Fibroblast of skin of scalp (primary cell): ENCODE measurements at places on chromosomes 2 and 18.

DNA sequence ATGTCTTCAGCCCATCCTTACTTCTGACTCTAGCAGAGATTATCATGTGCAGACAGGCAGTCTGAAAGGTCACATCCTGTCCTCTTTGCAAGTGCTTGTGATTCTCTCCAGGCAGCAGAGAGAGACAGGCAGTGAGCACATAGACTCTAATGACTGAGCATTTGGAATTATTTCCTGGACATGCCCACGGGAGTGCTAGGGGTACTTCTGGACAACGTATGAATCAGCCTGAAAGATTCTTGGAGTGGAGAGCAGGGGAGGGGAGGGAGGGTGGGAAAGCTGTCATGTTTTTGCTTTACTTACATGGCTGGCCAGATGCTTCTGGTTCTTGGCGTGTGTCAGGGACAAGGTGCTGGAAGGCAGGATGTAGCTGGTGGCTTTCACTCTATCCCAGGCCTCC is 150.6 kb downstream of the RIF1 start:
- DNase-seq: peak; percentile 66

DNA sequence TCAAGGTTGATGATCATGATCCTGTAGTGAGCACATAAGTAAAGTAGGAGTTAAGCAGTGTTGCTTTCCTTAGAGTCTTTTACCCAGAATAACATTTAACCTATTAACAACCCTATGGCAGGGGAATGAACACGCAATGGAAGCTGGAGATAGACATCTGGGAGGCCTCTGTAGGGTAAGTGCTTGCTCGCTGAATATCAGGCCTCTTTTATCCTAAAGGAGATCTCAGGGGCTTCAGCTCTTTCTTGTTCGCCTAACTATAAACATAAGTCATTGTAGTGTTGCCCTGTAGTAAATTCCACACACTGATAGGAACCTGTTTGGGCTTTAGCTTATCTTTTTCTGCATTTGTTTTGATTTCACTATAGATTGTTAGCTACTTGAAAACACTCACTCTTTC is 174.4 kb upstream of the TCF4 start:
- no peak for DNase-seq

GRCh38 chr2:1972422-1972821 is 228.1 kb upstream of the PXDN start:
- DNase-seq: peak; percentile 90

DNA sequence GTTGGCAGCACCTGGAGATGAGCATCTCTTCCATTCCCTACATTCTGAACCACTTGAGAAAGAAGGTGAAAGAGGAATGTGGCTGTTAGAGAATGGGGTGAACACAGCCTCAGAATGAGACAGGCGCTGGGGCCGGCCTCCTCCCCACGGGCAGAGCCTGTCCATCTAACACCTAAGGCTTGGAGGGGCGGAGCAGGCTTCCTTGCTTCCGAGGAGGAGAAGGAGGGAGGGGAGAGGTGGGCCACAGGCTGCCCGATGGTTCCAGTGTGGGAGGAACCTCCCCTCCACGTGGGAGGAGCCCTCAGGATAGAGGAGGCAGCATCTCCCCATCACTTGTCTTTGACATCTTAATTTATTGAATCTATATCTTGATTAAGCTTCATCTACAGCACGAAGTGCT is 68.6 kb downstream of the CIB4 start:
- no peak for DNase-seq

DNA sequence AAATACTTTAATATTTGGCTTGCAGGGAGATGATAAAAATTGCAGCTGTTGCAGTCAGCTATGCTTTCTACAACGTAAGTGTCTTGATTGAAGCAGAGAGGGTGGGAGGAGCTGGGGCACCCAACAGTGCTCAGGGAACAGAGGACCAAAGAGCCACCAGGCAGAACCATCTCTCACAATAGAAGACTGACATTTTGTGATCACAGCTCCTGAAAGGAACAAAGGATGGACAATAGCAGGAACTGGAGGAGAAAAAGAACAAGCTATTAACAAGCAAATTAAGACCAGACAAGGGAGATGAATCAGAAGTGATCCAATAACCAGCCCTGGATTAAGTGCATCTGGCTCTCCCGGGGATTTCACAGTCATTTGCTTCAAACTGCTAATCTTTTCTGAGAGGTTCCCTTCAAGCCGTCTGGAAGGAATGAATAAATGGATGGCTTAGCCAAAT is 65.7 kb upstream of the SMAD2 start:
- DNase-seq: peak; percentile 27

DNA sequence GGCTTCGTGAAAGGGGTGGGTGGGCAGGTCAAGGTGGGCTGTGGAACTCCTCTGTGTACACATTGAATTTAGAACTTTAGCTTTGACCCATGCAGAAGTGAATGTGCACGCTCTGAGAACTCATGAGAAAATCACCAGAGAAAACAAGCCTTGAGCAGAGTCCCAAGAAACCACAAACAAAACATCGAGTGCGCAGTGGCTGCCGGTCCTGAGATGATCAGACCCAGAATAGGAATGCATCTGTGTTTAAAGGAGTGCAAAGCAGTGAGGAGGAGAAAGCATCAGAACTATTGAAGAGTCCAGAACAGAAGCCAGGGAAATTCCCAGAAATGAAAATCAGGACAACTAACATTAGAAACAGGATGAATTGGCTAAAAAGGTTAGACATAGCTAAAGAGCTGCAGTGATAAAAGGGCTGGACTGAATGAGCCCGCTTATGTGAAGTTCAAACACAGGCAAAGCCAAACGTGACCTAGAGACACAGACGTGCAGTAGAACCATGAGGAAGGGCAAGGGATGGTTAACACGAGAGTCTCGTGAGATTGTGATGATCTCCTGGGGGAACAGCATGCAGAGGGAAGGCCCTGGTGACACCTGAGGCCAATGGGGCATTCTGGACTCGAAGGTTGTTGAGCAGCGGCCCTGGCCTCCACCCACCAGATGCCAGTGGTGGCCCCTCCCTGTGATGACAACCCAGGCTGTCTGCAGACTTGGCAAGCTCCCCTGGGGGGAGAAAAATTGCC is 16.4 kb upstream of the TXNL4A start:
- DNase-seq: no peak

DNA sequence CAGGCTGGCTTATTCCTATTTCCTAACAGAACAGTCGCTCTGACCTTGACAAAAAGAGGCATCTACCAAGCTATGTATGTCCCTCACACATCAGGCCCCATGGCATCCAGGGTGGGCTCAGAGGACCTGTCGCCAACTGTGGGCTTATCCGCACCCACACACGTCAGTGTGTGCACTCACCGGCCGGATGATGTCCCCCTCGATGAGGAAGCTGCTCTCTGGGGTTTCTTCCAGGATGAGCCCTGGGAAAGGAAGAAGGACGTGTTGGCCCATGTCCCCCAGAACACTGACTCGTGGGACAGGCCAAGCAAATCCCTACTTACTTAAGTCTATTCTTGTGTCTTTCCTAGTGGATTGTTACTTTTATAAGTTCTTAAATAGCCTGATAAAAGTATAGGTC is 3.1 kb downstream of the ASTL start:
- DNase-seq: no peak

- peak; percentile 37 for DNase-seq
Observed at GRCh38 chr2:197969391-197969893, 165.0 kb downstream of the PLCL1 start.

- DNase-seq: peak; percentile 9
Observed at GRCh38 chr2:21812766-21813165, 689.0 kb downstream of the TDRD15 start.

DNA sequence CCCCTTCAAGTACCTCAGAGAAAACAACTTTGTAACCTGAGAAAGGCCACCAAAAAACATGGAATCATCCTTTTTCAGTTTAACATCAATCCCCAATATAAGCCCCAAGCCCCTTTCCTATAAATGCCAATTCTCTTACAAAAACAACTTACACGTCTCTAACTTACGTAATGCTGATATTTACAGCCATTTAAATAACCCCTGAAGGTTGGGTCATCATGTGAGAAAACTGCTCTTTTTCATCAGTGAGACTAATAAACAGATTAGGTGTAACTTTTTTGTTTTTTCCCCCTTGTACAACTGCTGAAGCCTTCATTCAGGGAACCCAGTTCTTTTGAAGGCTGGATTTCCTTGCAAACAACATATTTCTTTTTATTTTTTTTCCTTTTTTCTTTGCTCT is 3.7 kb downstream of the FASTKD1 start:
- no peak for DNase-seq

DNA sequence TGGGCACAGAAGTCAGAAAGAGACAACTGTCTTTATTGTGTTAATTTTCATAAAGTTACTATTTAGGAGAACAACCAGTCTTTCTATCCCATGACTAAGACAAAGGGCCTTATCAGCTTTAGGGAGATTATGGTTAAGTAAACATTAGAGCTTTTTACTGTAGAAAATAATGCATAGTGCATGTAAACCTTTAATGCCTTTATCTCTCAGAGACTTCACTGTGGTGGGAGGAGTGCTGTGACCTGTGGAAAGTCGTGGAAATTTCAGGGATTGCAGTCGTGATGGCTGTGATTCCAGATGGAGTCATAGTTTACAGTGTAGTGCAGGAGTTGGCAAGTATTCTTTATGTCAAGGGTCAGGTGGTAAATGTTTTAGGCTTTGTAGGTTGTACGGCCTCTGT is 15.8 kb downstream of the ZNF236 start:
- no peak for DNase-seq

GRCh38 chr2:109463236-109463635 is 150.5 kb downstream of the SEPTIN10 start:
- no peak for DNase-seq

DNA sequence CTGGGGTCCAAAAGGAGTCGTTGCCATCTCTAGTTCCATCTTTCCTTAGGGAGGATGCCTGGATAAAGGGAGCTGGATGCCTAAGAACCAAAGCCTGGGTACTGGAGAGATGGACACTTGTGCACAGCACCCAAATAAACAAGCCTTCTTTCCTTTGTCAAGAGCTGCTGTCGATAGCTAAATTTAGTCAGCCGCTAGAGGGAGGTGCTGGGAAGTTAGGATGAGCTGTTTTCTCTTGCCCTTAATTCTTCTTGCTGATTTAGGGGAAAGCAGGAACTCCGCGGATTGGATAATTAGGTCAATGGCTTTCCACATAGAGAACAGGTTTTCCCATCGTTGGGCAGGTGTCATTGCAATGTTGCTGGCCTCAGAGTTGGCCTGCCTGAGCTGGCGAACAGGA is 30.9 kb upstream of the SERPINB12 start:
- peak; percentile 60 for DNase-seq

- DNase-seq: peak; percentile 30
Observed at GRCh38 chr2:122191331-122191730, 435.9 kb downstream of the TSN start.

DNA sequence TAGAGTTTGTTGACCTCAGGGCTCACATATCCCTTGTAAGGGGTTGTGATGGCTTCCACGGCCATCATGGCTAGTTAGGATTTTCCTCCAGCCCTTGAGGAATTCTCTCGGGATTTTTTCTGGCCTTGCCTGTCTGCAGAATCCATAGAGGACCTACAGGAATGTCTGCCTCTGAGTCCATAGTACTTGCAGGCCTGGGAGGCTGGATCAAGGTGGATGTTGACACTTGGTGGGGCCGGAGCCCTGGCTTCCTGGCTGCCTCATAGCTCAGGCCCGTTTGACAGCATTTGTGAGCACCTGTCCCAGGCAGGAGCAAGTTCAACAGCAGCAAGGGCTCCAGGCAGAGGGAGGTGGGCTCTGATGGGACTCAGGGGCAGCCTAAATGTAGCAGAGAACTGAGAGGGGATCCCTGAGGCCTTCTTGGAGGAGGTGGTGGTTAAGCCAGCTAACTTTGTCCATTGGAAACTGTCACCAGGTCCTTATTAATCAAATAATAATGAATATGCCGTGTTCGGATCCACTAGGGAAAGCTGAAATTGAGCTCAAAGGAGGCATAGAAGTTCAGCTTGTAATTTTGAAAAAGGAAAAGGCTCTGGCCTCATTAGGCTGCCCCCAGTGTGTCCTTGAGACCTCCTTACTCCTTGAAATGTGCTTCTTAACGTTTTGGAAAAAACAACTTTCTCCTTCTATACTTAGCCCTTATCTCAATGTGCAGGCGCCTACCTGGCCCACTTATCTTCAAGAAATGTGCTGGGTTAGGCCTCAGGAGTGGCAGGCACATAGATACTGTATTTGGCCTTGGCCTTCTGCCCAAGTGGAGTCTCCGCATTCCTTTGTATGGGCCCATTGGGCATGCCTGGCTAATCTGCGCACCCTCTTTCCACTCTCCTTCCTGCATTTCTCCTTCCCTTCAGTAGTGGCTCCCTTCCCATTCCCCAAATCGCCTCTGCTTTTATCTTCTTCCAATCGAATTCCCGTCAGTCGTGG is 66.9 kb downstream of the HPCAL1 start:
- no peak for DNase-seq

- DNase-seq: no peak
Observed at GRCh38 chr2:230578106-230578505, 134.5 kb upstream of the CAB39 start.

- peak; percentile 68 for DNase-seq
Observed at GRCh38 chr2:47891369-47892337, 14.6 kb downstream of the FBXO11 start.

DNA sequence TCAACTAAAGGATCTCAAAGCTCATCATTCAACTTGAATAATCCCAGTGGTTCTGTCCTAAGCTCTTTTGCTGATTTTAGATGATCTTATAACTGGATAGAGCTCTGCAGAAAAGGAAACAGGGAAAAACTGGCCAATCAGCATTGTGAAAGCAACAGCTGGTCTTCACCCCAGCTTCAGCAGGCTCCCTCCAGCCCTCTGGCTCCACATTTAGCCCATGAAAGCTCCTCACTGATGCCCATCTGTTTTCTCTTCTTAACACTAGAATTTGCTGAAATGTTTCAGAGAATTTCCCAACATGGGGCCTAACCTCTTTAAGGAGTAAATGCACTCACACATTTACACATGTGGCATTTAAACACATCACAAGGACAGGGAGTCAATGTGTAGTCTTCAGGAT is 223.3 kb downstream of the CNTNAP5 start:
- no peak for DNase-seq

DNA sequence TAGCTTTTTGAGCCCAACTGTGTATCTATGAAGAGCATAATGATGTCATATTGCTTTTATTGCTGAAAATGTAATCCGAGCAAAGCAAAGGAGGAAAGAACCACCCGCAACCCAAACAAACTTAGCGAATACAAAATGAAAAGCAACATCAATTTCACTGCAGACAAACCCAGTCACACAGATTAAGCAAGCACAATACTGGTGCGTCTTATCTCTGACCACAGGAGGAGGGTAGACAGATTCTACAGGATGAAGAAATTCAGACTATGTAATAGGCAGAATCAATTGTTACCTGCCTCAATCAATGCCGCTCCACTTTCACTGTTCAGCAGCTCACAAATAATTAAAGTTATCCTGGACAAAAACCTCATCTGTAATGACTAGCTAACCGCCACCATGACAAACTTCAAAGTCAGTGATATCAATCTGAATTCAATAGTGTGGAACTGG is 115.5 kb upstream of the SP3 start:
- no peak for DNase-seq

GRCh38 chr18:75369026-75369721 is 58.3 kb downstream of the SMIM21 start:
- no peak for DNase-seq

GRCh38 chr2:165681841-165682240 is 112.2 kb downstream of the GALNT3 start:
- no peak for DNase-seq

DNA sequence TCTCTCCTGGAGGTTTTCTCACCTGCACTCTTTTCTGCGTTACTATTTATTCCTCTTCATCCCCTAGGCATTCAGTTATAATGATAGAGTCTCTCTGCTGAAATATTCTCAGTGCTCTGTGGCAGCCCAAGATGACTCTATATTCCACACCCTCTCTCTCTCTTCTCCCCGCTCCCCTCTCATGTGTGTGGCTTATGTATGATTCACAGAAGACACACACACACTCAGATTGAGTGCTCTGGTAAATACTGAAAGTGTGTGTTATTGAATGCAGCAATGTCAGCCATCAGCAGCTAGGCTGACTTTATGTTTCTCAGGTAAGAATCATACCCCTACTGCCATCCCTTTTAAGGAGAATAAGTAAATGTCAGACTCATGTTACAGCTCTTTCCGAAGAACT is 201.2 kb downstream of the SLC4A10 start:
- DNase-seq: no peak
